ENCODE measurements at places on chromosomes 3 and 15.

GRCh38 chr15:35151782-35152181 is 66.7 kb upstream of the NANOGP8 start:
- DNase-seq, result no peak

DNA sequence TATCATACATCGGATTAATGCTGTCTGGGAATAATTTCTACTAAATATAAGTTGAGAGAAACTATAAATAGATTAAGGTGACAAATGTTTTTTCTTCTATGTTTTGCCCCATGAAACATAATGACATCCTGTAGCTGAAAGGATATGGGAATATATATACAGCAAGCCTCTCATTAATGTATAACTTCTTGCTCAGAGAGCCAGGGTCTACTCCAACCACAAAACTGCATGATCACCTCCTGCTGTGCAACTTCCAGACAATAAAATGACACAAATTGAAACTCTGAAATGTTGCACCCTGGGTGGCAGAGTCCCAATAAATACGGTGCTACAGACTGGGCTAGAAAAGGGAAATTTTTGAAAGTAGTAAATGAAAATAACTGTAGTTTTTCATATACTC is 571.9 kb upstream of the CBLB start:
- no peak for DNase-seq

- DNase-seq, result no peak
These were observed 59.5 kb upstream of the DCLK3 start for GRCh38 chr3:36823806-36824205.

DNA sequence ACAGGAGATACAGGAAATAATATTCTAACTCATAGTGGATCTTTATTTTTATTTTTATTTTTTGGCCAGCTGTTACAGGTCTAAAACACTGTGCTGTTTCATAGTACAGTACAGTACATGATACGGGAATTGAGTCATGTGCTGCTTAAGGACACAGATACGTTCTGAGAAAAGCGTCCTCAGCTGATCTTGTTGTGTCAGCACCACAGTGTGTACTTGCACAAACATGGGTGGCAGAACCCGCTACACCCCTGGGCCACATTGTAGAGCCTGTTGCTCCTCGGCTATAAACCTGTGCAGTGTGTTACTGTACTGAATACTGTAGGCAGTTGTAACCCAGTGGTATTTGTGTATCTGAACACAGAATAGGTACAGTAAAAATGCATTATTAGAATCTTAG is 183.4 kb downstream of the OR4M2 start:
- DNase-seq, result no peak

DNA sequence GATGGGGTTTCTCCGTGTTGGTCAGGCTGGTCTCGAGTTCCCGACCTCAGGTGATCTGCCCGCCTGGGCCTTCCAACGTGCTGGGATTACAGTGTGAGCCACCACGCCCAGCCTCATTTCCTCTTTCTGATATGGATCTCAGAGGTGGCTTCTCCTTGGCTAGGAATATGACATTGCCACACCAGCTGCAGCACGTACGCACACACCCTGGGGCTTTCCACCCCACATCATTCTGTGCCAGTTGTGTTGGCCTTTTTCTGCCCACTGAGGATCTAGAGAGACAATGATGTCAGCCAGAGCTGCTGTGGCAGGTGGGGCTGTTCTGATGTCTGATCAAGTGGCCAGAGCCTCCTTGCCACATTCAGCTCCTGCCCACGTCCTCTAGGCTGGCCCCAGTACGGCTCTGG is 29.0 kb downstream of the TMEM45A start:
- no peak for DNase-seq

- no peak for DNase-seq
These were observed 109.5 kb downstream of the AKAP13 start for GRCh38 chr15:85489773-85490493.

GRCh38 chr3:65485826-65486469 is 552.8 kb downstream of the MAGI1 start:
- no peak for DNase-seq

- no peak for DNase-seq
These were observed 410.0 kb downstream of the DIPK2A start for GRCh38 chr3:144381607-144382006.

DNA sequence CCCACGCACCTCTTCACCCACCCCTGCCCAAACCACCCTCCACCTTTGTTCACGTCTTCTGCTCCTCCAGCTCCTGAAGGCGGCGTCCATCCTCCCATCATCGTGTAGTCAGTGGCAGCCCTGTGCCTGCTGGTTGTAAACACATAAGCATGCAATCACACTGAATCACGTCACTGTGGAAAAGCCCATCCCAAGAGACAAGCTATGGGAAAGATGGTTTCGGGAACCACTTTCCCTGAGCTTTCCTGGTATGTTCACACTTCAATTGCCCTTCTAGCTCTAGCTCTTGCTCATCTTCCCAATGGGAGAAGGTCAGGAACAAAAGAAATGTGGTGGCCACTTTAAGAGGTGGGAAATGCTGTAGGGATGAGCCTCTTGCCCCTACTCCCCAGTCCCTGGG is 14.4 kb upstream of the GOLGA8J start:
- no peak for DNase-seq

DNA sequence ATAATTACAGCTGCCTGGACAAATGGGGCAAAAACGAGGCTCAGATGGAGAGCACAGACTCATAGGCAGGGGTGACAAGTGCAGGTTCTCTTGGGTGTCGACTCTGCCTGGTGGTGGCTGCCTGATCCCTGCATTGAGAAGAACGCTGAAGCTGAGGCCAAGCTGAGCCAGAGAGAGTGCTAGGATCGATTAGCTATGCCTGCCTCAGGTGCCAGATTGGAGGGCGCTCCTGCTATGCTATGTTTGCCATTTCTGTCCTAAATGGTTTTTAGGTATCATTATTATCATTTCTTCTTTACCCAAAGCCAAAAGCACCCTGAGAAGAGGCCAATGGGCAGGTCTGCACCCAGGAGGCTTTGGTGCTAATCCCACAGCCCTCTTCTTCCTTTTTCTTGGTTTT is 53.9 kb upstream of the SLC6A11 start:
- no peak for DNase-seq
